GM23248 (cell line): ENCODE measurements at places on chromosomes 7 and 10. TPM values are rescaled to one million over a fixed set of nuclear protein-coding genes. Genes with fewer than 3 reads are reported as not detected.

DNA sequence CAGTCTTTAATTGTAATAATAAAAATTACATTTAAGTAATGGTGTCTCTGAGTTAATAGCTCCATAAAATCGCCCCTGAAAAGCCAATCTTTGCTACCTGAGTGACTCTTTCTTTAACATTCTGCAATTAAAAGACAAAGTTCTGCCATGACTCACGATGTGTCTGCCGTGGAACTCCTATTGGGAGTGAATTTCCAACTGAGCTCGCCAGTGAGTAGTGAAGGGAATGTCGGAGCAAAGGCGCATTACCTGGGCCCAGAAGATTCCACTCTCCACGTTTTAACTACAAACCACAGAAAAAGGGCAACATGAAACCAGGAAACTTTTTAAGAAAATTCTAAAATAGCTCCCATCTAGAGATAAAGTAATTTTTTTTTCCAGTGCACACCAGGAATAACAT lies 36.9 kb upstream of the RNF32 start:
- no peak for DNase-seq

DNA sequence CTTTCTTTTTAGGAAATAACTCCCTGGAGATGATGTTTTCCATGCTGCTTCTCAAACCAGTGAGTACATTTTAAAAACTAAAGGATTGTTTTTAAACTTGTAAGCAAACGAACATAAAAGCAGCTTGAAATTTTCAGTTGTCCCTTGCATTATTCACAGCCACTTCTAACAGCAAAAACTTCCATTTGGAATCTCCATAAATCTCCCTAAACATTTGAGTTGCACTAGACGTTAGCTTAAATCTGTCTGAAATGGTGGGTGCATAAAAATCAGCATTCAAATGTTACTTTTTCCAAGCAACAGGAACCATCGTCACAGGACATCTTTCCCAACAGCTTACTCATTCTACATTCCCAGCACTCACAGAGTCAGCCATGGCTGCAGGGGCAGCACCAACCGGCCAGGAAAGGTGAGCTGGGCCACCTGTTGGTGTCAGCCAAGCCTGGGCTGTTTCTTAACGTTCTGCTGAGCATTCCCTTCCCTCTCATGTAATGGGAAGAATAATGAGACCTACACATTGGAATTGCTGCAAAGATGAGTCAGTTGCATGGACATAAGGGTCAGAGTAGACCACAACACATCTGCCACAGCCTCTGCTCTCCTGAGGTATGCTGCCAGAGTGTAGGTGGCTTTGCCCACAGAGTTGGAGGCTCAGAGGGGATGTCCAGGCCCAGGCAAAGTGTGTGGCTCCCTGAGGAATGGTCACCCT lies 163.2 kb downstream of the TNS3 start:
- DNase-seq, result peak; percentile 82

DNA sequence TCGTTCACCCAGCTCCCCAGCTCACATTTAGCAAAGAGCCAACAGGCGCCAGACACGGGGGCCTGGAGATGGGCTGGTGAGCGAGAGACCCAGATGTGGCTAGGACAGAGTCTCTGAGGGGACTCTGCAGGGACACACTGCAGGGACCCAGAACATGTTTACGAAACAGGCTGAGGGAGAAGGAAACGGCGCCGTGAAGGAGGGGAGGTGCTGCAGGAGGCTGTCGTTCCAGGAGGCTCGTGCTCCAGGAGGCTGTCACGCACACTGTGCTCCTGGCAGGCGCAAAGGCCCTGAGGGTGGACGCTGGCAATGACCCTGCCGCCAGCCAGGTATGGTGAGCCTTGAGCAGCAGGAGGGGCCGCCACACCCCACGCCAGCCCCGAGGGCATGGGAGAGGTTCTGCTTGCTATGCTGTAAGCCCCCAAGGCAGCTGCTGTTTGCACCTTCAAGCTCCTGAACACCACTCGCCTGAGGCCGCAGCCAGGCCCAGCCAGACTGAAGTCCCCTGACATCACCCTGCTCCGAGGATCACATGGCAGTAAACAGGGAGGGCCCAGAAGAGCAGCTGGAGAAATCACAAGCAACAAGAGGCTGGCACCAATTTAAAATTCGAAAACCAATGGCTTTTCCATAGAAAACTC lies 27.3 kb downstream of the ADAP1 start:
- DNase-seq, result peak; percentile 26

CTAGE8 gene
- 0.13 TPM in 1 of 2 replicates, not detected in the other for total RNA-seq

HOXA7 gene
- total RNA-seq, result 3.4 and 6.6 TPM in 2 replicates

RBP3 gene
- total RNA-seq, result not detected in 2 replicates

STN1 gene
- total RNA-seq, result 20.5 and 23.5 TPM in 2 replicates

CALML5 gene
- not detected in 2 replicates for total RNA-seq
